Mucosa of descending colon (tissue), 3 donors: ENCODE measurements at places on chromosomes 12 and 14.

DNA sequence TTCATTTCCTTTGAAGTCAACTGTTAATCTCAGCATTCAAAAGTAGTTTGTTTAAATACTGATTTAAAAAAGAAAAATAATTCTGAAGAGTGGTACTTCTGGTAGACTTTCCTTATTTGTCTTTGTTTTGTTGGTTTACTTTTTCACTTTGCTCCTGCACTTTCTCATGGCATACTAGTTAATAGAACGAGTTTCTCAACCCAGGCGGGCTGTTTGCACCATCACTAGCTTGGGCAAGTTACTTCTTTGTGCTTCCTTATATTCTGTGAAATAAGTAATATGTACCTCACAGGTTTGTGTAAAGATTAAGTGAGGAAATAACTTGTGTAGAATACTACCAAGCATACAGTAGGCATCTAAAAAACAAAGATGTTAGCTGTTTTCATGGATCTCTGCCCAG, 45.5 kb downstream of the SLC38A6 start:
- no peak for DNase-seq

- DNase-seq: no peak
Observed at GRCh38 chr12:44771485-44772021, 104.6 kb downstream of the NELL2 start.

DNA sequence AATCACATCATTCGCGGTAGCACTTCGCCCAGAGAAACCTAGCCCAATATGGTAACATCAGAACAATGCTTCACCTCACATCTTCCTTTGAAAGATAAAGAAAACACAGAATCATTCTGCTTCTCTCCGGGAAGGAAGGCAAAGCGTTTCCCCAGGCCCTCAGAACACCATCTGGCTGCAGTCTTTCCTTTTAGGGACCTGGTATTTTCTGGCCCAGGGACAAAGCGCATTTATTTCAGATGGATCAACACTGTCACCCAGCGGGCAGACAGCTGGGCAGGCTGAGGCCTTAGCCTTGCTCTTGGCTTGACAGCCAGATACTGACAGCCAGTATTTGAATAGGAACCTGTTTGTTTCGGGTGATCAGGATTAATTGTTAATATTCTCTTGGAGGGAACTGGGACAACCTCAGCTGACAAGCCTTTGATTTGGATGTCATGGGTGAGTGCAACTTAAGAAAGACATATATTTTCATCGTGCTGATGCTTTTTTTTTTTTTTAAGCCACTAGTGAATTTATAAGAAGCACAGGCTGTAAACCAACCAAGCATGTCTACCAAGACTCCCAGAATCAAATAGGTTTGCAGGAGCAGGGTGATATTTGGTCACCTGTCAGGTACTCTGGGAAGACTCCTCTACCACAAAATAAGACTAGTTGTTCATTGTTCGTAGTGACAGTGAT, 118.9 kb downstream of the VEZT start:
- DNase-seq: no peak

- DNase-seq: peak; percentile 63
Observed at GRCh38 chr14:95519699-95520098, 3.2 kb upstream of the SYNE3 start.

- no peak for DNase-seq
Observed at GRCh38 chr12:91871751-91872150, 273.9 kb downstream of the BTG1 start.

DNA sequence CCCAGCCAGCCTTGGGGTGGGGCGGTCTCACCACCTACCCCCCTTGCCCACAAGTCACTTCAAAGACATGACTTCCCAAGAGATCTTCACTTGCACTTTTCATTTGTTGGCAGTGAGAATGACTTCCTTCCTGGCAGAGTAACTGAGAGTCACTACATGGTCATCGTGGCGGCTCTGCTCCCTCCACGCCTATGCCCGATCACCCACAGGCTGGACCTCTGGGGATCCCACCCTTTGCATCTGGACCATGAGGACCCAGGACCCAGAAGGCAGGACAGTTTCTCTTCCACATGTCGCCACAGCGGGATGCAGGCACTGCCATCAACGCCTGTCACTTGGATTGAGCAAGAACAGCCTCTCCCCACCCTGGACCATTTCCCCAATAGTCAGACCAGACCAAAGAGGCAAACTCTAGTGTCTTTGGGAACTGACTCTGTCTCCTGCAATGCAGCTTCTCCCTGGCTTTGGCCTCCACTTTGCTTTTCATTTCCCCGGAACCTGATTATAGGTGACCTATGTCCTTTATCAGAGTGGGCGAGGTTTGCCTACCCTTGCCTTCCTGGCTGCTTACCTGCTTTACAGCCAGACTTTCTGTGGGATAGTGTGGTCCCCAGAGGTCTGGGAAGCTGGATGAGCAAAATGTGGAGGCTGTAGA, 3.6 kb downstream of the VDR start:
- peak; percentile 59 for DNase-seq
